ENCODE measurements at places on chromosomes 1 and 21. TPM values are rescaled to one million over a fixed set of nuclear protein-coding genes. Genes with fewer than 3 reads are reported as not detected.

CAMK2N1 gene
- 8.4 TPM for total RNA-seq

NBPF19 gene
- total RNA-seq, result 22.9 TPM

DNA sequence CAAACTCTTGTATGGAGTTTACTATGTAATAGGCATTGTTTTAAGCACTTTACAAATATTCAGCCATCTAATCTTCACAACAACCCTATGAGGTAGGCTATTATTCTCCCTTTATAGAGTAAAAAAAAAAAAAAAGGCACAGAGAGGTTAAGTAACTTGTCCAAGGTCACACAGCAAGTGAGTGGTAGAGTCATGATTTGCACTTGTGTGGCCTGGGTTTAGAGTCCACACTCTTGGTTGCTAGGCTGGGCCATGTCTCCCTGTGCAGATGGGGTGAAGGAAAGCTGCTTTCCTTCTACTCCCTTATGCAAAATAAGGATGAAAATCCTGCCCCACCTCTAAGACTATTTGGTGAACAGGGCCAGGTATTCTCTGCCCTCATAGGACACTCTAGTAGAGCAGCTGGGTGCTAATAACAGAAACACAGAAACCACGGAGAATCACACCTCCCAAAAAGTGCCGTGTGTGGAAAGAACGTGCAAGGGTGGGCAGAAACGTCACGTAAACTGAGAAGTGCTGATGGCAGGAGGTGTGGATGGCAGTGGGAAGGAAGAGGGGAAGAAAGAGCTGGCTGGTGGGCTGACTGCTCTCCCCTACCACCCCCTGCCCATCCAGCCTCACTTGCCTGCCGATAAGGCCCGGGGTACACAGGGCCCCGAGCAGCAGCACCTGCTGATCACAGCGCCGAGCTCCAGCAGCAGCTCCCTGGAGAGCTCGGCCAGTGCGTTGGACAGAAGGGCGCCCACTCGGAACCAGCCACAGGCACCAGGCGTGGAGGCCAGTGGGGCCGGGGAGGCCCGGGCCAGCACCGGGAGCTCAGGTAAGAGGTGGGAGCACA is 28.3 kb upstream of the VPS13D start:
- no peak for DNase-seq

GRCh38 chr1:238681021-238681420 is 705.3 kb upstream of the CHRM3 start:
- DNase-seq, result peak; percentile 40

Measured in fibroblast of villous mesenchyme (primary cell).